ENCODE measurements at places on chromosomes 7 and 10. TPM values are rescaled to one million over a fixed set of nuclear protein-coding genes. Genes with fewer than 3 reads are reported as not detected.

Gene NANOS1
- total RNA-seq = 0.69 TPM

GRCh38 chr7:1285556-1286301 is 53.1 kb downstream of the UNCX start:
- peak; percentile 78 for DNase-seq

DNA sequence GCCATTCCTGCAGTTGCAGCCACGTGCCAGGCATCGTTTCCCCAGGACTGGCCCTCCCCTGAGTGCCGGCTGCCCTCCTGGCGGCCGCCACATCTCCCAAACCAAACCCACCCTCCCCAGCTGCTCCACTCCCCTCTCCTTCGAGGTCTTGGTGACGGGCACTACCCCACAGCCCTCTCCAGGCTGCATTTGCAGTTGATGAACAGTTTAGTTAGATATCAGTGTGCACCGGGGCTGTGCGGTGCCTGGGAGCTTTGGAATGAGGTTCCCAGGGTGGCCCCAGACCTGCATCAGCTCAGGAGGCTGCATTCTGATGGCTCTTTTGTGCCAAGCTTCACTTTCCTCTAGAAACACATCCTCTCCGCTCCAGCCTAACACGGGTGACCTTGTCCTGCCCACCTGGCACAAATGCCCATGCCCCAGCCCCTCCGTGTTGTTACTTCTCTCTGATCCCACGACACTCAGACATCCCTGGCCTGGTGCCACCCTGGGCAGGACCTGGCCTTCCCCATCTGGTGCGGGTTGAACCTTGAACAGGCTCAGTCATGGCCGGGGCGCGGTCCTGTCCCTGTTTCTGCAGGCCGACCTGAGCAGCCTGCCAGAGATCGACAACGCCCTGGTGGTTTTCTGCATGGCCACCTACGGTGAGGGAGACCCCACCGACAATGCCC is 14.5 kb downstream of the TMEM120A start:
- DNase-seq = no peak

GRCh38 chr10:132595021-132595420 is 57.4 kb downstream of the INPP5A start:
- DNase-seq = no peak

All from upper lobe of left lung (tissue), 6 donors.